ENCODE measurements at places on chromosomes 11 and 22.

- no peak for DNase-seq
Observed at GRCh38 chr11:8826139-8826786, 84.7 kb upstream of the AKIP1 start.

- DNase-seq: no peak
Observed at GRCh38 chr11:61473370-61474012, 35.1 kb upstream of the LRRC10B start.

GRCh38 chr11:18046116-18046777 lies at the start of gene TPH1:
Gene TPH1 (minus strand): TSS chr11:18046269. CDS start chr11:18040762, 5,507 bp downstream.
- no peak for DNase-seq

DNA sequence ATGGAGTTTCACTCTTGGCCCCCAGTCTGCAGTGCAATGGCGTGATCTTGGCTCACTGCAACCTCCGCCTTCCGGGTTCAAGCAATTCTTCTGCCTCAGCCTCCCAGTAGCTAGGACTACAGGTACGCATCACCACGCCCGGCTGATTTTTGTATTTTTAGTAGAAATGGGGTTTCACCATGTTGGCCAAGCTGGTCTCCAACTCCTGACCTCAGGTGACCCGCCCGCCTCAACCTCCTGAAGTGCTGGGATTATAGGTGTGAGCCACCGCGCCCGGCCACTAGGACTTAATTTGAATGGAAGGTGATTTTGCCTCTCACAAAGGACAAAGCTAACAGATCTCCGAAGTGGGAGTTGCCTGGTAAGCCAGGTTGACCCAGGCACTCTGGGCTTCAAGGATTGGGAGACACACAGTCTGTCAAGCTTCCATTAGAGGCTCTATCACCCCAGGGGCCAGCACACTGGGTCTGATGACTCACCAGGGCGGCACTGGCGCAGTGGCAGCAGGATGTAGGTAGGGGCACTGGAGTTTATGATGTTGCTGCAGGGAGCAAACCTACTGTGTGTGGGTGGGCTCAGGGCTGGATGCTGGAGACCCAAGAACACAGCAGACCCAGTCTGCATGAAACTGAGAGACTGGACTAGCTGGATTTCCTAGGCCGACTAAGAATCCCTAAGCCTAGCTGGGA lies 17.8 kb upstream of the KCTD14 start:
- DNase-seq: no peak

GRCh38 chr22:36840106-36840505 lies 20.7 kb upstream of the NCF4 start:
- no peak for DNase-seq

- no peak for DNase-seq
Observed at GRCh38 chr11:108875134-108875533, 210.3 kb downstream of the DDX10 start.

- DNase-seq: no peak
Observed at GRCh38 chr11:23359297-23359696, 499.0 kb upstream of the CCDC179 start.
